Cortex of kidney (tissue), 1 donor: ENCODE measurements at places on chromosomes 6 and 20.

DNA sequence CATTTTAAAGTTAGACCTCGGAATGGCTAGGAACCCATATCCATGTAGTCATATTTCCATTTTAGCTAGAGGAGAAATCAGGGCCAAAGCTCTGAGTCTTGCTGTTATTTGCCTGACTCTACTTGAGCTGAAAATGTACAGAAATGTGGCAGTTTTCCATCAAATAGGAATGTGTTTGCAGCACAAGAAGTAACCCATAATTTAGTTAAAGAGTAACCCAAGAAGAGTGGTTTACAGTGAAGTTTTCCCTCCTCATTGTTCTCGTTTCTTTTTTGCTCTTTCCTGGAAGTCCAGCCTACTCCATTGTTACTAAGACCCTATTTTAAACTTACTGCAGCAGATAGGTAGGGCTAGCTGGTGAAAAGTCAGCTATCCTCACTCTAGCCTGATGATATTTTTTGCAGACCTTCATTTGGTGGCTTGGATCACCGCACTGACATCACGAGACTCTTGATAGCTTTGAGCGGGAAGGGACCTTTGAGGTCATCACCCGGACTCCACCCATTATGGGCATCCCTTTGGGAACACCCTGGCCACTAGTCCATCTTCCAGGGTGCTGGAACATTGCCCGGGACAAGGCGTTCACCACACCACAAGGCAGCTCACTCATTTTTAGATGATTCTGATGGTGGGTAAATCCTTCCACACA, 28.0 kb upstream of the ADGRF5 start:
- no peak for DNase-seq

DNA sequence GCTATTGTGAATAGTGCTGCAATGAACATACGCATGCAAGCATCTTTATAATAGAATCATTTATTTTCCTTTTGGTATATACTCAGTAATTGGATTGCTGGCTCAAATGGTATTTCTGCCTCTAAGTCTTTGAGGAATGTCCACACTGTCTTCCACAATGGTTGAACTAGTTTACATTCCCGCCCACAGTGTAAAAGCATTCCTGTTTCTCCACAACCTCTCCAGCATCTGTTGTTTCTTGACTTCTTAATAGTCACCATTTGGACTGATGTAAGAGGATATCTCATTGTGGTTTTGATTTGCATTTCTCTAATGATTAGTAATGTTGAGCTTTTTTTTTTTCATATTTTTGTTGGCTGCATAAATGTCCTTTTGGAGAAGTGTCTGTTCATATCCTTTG, 208.7 kb downstream of the PHF3 start:
- no peak for DNase-seq

DNA sequence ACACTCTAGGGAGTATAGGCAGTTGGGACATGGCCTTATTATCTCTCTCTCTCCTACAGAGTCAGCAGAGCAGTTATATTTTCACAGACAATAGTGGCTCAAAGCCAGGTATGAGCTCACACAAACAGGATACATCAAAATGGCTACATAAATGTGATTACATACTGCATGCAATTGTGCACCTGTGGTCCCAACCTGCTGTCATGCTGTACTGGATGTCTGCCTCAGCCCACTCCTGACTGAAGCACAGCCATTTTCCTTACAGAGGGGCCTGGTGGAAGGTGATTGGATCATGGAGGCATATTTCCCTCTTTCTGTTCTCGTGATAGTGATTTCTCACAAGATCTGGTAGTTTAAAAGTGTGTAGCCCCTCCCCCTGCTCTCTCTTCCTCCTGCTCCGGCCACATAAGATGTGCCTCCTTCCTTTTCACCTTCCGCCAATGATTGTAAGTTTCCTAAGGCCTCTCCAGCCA, 37.0 kb upstream of the SAMHD1 start:
- DNase-seq, result no peak

- DNase-seq, result no peak
These were observed 690 bp downstream of the IFNGR1 start for GRCh38 chr6:137218473-137218916.

- DNase-seq, result no peak
These were observed 152.8 kb upstream of the RIPOR2 start for GRCh38 chr6:25088513-25088912.

- no peak for DNase-seq
These were observed 10.7 kb upstream of the LZTS3 start for GRCh38 chr20:3183896-3184612.

DNA sequence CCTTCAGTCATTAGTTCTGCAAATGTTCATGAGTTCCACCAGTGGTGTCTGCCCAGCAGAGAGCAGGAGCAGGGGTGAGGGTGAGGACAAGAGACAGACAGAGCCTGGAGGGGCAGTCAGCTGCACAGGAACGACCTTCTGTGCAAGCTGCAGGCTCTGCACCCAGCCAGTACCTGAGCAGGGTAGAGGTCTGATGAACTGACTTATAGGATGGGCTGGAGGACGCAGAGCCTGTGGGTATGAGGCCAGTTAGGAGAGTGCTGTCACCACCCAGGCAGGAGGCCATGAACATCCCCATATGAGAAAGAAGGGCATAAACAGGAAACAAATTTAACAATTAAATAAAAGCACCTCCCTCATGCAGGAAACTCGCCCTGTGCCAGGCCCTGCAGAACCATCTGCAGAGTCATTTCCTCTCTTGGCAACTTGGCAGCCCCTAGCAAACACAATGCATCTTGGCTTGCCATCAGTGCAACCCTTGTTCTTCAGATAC, 17.9 kb downstream of the C6orf15 start:
- DNase-seq, result no peak

DNA sequence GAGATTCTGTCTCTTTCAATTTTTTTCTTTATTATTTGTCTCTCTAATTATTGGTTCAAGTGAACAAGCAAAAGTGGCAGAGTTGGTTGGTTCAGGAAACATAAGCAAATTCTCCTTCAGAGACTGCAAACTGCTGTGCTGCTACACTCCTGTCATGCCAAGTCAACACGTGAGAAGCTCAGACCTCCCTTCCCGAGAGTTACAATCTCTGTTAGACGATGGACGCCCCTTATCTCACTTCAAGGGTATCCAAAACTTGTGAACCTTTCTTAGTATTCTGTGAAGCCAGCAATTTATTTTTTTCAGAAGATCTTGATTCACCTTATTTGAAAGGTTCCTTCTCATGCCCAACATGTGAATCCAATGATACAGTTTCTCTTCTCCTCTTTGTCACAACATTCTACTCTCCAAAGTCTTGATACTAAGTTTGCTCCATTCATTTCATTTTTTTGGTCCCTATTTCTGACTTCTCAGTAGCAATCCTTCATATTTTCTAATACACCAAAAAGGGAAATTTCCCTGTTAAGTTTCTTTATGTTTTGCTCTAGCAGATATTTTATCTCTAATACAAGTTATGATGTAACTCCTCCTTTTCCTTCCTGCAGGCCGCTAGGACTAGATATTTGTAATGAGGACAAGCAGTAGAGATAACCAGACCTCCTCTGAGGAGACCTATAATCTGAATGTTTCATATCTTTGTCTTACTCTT, 448.8 kb upstream of the CITED2 start:
- no peak for DNase-seq
